ENCODE measurements at places on chromosomes 3 and 15. TPM values are rescaled to one million over a fixed set of nuclear protein-coding genes. Genes with fewer than 3 reads are reported as not detected.

Gene TRAT1
- 0.21 TPM for total RNA-seq

Gene BFSP2
- total RNA-seq, result 0.67 TPM

Gene MTHFS
- total RNA-seq, result 50.0 TPM

Gene PROK2
- total RNA-seq, result not detected

Gene COLQ
- 0.64 TPM for total RNA-seq

Gene OGG1
- 32.5 TPM for total RNA-seq

Gene HTR3D
- not detected for total RNA-seq

Gene GOLGA8O
- 0.69 TPM for total RNA-seq

Gene LYZL4
- not detected for total RNA-seq

DNA sequence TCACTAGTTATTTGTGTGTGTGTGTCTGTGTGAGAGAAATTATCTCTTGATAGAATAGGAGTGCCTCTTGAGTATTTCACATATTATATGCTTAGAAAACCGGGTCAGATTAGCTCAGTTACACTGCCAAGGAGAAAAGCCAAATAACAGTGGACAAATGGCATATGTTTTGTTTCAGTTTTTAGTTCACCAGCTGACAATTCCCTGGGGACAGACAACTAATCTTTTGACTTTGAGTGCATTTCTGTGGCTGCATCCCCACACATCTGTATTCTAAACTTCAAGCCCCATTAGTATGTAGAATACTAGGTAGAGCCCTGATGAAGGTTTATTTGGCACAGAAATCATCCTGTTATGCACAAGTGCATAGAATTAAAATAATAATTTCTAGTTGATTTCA is 227.7 kb upstream of the CNTN3 start:
- no peaks in the 10 kb centered on the region for H3K4me1 ChIP-seq
- no peak overlapping the region for H3K27ac ChIP-seq
- no peaks in the 10 kb centered on the region for H3K27me3 ChIP-seq

DNA sequence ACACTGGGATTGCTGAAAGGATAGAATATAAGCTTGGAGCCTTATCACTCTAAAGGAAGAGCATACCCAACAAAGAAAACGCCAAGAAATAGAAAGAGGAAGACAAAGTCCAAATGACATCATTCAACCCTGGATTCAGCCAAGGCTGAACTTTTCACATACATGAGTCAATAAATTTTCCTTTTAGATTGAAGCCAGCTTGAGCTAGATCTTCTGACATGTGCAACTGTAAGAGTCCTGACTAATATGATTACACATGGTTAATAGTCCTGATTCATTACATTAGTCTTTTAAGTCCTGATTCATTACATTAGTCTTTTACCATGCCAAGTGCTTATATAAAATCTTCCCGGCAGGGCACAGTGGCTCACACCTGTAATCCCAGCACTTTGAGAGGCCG is 13.6 kb upstream of the DENND6A start:
- H3K4me1 ChIP-seq, result no peaks in the 10 kb centered on the region
- no peak for DNase-seq
- no peaks in the 10 kb centered on the region for H3K36me3 ChIP-seq

DNA sequence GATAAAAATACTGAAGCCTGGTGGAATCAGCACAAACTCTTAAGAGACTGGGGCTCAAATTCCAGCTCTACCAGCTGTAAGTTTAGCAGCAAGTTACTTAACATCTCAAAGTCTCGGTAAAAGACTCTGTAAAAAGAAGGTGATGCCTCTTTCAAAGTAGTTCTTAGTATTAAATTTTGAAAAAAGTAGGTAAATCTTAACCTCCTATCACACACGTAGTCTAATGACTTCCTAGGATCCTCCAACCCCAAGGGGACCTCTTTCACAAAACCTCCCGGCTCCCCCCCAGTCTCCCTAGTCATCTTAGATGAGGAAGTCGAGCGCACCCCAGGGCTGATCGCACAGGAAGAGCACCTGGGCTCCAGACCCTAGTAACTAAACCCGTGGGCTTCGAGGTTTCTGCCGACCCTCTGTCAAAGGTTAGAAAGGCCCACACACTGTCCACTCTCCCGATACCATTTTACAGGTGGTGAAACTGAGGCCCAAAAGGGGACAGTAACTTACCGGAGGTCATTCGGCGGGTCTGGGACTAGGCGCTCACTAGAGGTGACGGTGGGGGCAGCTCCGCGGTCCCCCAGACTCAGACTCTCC is 427 bp downstream of the MBD4 start:
- peaks cover 36% of the 10 kb centered on the region for H3K36me3 ChIP-seq
- peak overlapping the region; percentile 98 for H3K27ac ChIP-seq
- H3K4me3 ChIP-seq, result peak overlapping the region; percentile 67
- no peaks in the 10 kb centered on the region for H3K27me3 ChIP-seq

DNA sequence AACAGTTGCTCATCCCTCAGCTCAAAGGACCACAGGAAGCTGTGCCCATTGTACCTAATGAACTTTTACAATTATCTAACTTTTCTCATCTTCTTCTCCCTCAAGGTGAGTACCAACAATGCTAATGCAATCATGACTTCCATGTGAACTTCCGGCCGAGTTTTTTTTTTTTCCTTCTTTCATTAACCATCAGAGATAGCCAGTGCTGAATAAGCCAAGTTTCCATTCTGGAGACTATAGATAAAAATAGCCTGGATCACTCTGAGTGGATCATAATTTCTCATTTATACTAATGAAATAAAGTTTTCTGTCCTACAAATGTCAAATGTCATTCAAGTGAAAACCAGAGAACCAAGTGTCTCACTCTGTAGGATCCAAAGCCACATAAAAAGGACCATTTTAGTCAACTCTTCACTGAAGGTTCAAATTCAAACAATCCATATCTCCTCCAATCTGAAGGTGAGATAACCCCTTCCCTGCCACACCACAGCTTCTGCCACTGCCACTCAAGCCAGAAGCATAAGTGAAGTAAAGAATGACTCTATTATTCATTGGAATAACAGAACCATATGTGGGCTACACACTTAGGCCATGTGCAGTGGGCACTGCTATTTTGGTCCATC is 5.5 kb downstream of the SUMF1 start:
- H3K4me3 ChIP-seq, result no peak overlapping the region
- DNase-seq, result no peak
- no peaks in the 10 kb centered on the region for H3K4me1 ChIP-seq
- H3K27me3 ChIP-seq, result no peaks in the 10 kb centered on the region
- no peak overlapping the region for H3K27ac ChIP-seq

DNA sequence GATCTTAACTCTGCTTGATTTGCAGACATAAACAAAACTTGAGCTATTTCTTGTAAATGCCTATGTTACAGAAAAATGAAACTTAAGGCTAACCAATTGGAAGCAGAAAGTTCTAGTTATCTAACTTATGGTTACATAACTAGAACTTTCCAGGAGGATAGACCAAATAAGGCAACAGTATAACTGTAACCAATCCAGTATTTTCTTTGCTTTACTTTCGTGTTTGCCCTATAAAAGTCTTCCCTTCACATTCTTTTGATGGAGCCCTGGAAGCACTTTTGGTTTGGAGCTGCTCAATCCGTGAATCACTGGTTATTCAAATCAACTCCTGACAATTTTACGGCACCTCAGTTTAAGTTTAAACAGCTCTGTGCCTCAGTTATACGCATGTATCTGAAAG is 164.6 kb downstream of the SUCLG2 start:
- no peaks in the 10 kb centered on the region for H3K27me3 ChIP-seq
- H3K27ac ChIP-seq, result no peak overlapping the region
- no peak overlapping the region for H3K4me3 ChIP-seq
- H3K4me1 ChIP-seq, result no peaks in the 10 kb centered on the region
- H3K36me3 ChIP-seq, result no peaks in the 10 kb centered on the region

DNA sequence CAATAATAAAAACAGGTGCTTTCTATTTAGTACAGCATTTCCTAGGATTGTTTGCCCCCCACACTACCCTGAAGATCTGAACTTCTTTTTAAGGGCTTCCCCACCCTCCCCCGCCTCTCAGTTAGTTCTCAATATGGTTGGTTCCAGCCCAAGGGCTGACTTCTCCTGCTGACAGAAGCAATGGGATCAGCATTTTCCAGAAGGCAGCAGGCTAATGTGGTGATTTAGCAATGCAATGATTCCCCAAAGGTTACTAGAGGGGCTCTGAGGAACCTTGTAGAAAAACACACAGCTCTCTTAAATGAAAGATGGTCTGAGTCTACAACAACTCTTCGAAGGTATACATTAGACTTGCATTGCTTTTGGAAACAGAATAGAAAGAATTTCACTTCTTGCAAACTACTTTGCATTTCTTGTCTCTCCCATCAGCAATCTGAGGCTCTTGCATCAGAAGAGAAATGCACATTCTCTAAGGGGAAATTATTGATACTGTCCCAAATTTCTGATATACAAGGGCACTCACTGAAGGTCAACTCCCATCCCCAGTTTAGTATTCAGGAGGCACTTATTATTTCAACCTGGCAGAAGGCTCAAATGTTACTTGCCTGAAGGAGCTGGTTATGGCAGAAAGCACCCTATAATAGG is 30.3 kb downstream of the FGF12 start:
- H3K27ac ChIP-seq, result no peak overlapping the region
- no peaks in the 10 kb centered on the region for H3K4me1 ChIP-seq
- no peaks in the 10 kb centered on the region for H3K36me3 ChIP-seq
- DNase-seq, result no peak
- no peak overlapping the region for H3K4me3 ChIP-seq
- H3K27me3 ChIP-seq, result no peaks in the 10 kb centered on the region

GRCh38 chr3:59758672-59759071 is 708.8 kb upstream of the CFAP20DC start:
- DNase-seq, result no peak
- no peak overlapping the region for H3K27ac ChIP-seq
- no peaks in the 10 kb centered on the region for H3K27me3 ChIP-seq
- no peaks in the 10 kb centered on the region for H3K36me3 ChIP-seq
- no peaks in the 10 kb centered on the region for H3K4me1 ChIP-seq

- no peaks in the 10 kb centered on the region for H3K4me1 ChIP-seq
- DNase-seq, result no peak
- no peak overlapping the region for H3K4me3 ChIP-seq
- no peaks in the 10 kb centered on the region for H3K27me3 ChIP-seq
- no peak overlapping the region for H3K27ac ChIP-seq
- H3K36me3 ChIP-seq, result no peaks in the 10 kb centered on the region
These were observed 45.6 kb downstream of the PEX5L start for GRCh38 chr3:179991104-179991503.

DNA sequence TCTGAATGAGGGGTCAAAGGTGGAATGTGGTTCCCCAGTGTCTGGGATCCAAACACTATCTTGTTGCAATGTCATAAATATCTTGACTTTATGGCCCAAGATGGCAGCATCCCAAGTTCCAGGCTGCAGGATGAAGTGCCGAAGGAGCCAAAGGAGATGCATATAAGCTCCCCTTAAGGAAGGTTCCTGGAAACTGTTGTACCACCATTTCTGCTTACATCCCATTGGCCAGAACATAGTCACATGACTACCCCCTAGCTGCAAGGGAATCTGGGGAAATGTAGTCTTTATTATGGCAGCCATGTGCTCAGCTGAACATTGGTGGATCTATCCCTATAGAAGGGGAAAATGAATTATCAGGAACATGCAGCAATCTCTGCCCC is 54.3 kb downstream of the BDH1 start:
- no peaks in the 10 kb centered on the region for H3K36me3 ChIP-seq
- H3K4me3 ChIP-seq, result no peak overlapping the region
- no peaks in the 10 kb centered on the region for H3K4me1 ChIP-seq
- no peak overlapping the region for H3K27ac ChIP-seq
- no peaks in the 10 kb centered on the region for H3K27me3 ChIP-seq
- DNase-seq, result no peak

DNA sequence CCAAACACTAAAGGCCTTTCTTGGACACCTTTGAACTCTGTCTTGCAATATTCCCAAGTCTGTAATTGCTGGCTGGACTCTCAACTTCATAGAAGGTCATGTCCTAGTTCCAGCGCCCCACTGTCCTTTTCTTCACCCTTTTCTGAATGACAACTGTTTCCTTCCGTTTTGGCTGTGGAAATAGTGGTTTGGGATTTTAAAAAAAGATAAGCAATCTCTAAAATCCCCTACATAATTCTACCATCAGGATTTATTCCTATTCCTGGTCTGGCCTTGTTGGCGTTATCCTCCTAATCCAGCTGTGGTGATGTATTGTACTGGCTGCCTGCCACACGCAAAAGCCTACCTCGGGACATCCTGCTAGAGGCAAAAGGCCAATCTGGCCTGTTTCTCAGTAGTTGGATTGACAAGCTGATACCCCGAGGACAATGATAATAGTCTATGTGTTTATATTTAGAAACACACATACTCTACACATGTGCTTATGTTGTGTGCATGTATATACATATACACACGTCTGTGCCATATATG is 440.3 kb upstream of the DPH6 start:
- H3K27me3 ChIP-seq, result no peaks in the 10 kb centered on the region
- H3K36me3 ChIP-seq, result no peaks in the 10 kb centered on the region
- DNase-seq, result no peak

GRCh38 chr15:79463043-79463780 is 31.1 kb downstream of the MINAR1 start:
- H3K27ac ChIP-seq, result no peak overlapping the region
- no peak overlapping the region for H3K4me3 ChIP-seq
- no peak for DNase-seq
- H3K4me1 ChIP-seq, result no peaks in the 10 kb centered on the region
- no peaks in the 10 kb centered on the region for H3K27me3 ChIP-seq
- no peaks in the 10 kb centered on the region for H3K36me3 ChIP-seq

Measured in Panc1 (cell line).